NCI-H446 (cell line): ENCODE measurements at places on chromosomes 11 and 22.

GRCh38 chr11:63612181-63612580 lies 2.1 kb downstream of the PLAAT3 start:
- no peak for DNase-seq

DNA sequence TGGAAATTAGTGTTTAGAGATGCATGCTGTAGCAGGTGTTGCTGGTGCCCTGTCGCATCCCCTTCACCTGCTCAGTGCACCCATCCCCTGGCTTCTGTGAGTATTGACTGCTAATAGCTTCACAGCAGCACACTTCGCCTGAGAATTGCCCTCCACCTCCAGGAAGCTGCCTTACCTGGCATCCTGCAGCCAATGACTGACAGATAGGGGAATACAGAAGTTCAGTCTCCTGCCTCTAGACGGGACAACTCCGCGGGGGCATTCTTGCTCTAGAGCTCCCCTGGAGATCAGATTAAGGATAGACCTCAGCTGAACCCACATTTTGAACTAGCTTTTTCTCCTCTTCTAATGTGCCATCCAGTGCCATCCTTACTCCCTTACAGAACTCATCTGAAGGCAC lies 9.3 kb upstream of the CD3E start:
- no peak for DNase-seq

DNA sequence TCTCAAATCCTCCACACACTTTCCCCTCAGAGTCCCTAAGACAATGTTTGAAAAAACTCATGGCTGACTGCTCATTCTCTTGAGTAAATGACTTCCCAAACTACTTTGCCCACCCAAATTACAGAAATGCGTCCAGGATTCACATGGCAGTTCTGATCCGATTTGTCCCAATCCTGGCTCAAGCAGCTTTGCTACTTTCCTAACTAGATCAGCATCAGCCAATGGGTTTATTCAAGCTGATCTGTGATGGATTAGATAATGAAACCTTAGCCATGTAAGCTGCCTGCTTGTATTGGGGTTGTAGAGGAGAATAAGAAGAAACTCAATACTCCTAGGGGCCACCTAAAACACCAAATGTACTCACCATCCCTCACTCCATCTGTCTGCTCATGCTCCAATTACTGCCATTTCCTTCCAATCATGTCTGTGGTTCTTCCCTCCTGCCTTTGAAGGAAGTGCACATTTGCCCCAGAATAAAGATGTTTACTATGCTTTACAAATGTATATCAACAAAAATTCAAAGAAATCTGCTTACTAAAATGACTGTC lies 6.9 kb downstream of the RBFOX2 start:
- no peak for DNase-seq

- no peak for DNase-seq
Measured at GRCh38 chr11:119863851-119864601, 135.0 kb upstream of the NECTIN1 start.

- no peak for DNase-seq
Measured at GRCh38 chr22:20530368-20531153, 23.2 kb downstream of the MED15 start.

GRCh38 chr11:61923166-61924063 lies 6.0 kb upstream of the RAB3IL1 start:
- no peak for DNase-seq

DNA sequence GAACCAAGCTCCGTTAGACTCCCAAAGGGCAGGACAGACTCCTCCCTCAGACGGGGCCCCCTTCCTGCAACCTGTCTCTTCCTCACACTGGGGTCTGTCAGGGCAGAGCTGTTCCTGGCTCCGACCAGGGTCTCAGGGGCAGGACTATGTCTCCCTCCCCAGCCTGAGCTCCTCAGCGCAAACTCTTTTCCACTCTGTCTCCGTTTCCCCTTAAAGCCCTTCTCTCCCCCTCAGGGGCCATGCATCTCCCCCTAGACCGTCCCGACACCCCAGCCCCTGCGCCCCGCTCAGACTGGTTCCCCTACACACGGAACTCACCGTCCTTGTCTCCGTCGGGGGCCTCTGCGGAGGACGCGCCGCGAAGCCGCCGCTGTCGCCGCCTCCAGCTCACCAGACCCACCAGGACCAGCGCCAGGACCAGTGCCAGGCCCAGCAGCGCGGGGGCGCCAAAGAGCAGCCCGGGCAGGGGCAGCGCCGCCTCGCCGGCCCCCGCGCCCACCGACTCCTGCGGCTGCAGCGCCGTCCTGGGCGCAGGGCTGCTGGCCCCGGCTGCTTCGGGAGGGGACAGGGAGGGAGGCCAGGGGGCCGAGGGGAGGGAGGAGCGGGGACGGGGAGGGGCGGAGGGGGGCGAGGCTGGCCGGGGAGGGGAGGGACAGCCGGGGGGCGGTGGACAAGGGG lies 684 bp downstream of the TNFRSF13C start:
- DNase-seq, result no peak

- no peak for DNase-seq
Measured at GRCh38 chr22:45882881-45883810, 93.8 kb downstream of the WNT7B start.
